Epithelial cell of alveolus of lung (primary cell): ENCODE measurements at places on chromosomes 16 and 17. TPM values are rescaled to one million over a fixed set of nuclear protein-coding genes. Genes with fewer than 3 reads are reported as not detected.

FBXL16 gene
- 0.08 and 0.91 TPM in 2 replicates for total RNA-seq

CDH5 gene
- 3.0 and 3.6 TPM in 2 replicates for total RNA-seq

COPS3 gene
- 75.3 and 80.9 TPM in 2 replicates for total RNA-seq

CTRB1 gene
- not detected in 2 replicates for total RNA-seq

NPIPA5 gene
- 0.52 TPM in 1 of 2 replicates, not detected in the other for total RNA-seq

CACNG1 gene
- total RNA-seq = not detected in 2 replicates
